ENCODE measurements at places on chromosomes 4 and X. TPM values are rescaled to one million over a fixed set of nuclear protein-coding genes. Genes with fewer than 3 reads are reported as not detected.

PDE6B gene
- 4.6 TPM for total RNA-seq

DNA sequence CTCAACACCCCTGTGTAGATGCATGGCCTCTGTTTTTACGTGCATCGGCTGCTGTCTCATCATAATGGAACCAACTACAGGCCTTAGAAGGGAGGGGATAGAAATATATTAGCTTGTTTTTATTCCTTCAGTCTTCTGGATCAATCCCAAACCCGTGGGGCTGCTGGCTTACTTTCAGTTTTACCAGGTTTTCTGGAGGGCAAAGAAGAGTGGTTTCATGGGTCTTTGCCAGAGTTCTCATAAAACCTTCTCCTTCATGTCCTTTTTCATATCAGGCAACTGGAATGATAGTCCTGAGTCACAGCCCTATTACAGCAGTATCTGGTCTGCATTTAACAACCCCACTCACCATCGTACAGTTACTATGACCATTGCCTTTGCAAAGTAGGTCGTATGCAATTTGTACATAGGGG lies 34.6 kb downstream of the PPP2R2C start:
- no peaks in the 10 kb centered on the region for H3K36me3 ChIP-seq
- H3K4me1 ChIP-seq: no peaks in the 10 kb centered on the region
- H3K27ac ChIP-seq: no peak overlapping the region
- no peak for DNase-seq
- H3K27me3 ChIP-seq: no peaks in the 10 kb centered on the region

- DNase-seq: no peak
- H3K27me3 ChIP-seq: no peaks in the 10 kb centered on the region
- H3K4me3 ChIP-seq: no peak overlapping the region
- H3K27ac ChIP-seq: no peak overlapping the region
Observed at GRCh38 chrX:16207634-16208033, 40.4 kb downstream of the MAGEB17 start.

- H3K36me3 ChIP-seq: no peaks in the 10 kb centered on the region
- no peak for DNase-seq
- no peak overlapping the region for H3K4me3 ChIP-seq
- no peaks in the 10 kb centered on the region for H3K4me1 ChIP-seq
- no peak overlapping the region for H3K27ac ChIP-seq
Observed at GRCh38 chr4:7189475-7190277, 2.7 kb upstream of the SORCS2 start.

DNA sequence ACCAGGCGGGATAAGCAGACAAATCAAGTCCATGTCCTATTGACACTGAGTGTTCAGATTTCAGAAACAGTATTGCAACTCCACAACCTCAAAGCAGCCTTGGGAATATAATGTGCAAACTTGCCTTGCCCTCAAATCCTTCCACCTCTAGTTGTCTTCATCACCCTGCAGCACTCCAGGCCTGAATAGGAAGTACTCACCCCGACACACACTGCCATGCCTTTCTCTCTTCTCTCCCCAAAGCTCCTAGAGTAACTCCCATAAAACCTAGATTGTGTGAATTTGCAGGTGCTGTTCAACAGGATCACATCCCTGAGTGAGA lies 19.6 kb downstream of the ACSL1 start:
- H3K36me3 ChIP-seq: peaks cover 13% of the 10 kb centered on the region
- H3K4me3 ChIP-seq: peak overlapping the region; percentile 30
- no peak for DNase-seq
- H3K27me3 ChIP-seq: no peaks in the 10 kb centered on the region
- H3K4me1 ChIP-seq: no peaks in the 10 kb centered on the region

GRCh38 chrX:39260965-39261364 lies 459.7 kb downstream of the MID1IP1 start:
- no peak for DNase-seq
- H3K36me3 ChIP-seq: no peaks in the 10 kb centered on the region
- no peak overlapping the region for H3K4me3 ChIP-seq
- H3K27me3 ChIP-seq: no peaks in the 10 kb centered on the region
- no peaks in the 10 kb centered on the region for H3K4me1 ChIP-seq
- H3K27ac ChIP-seq: no peak overlapping the region

- H3K4me1 ChIP-seq: peaks cover 36% of the 10 kb centered on the region
- no peaks in the 10 kb centered on the region for H3K36me3 ChIP-seq
- no peaks in the 10 kb centered on the region for H3K27me3 ChIP-seq
- no peak overlapping the region for H3K4me3 ChIP-seq
- no peak overlapping the region for H3K27ac ChIP-seq
Observed at GRCh38 chr4:148004228-148004857, 272.5 kb downstream of the ARHGAP10 start.

DNA sequence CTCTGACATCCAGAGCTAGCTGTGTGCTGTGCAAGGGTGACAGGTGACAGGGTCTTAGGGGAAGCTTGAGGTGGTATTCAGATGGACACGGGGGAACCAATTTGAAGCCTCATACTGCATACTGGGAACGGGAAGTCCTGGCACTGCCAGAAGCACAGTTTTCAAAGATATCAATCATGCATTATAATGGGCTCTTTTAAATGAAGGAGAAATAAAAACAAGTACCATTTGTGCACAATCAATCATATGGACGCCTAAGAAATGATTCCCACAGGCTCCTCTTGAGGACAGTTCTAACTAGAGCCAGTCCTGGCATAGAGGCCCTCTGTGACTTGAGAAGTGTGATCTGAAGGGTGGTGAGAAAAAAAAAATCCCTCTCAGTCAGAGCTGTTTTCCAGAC lies 50.9 kb downstream of the TSC22D3 start:
- DNase-seq: no peak
- H3K27ac ChIP-seq: no peak overlapping the region
- no peaks in the 10 kb centered on the region for H3K36me3 ChIP-seq
- H3K27me3 ChIP-seq: no peaks in the 10 kb centered on the region
- H3K4me3 ChIP-seq: no peak overlapping the region
- no peaks in the 10 kb centered on the region for H3K4me1 ChIP-seq

DNA sequence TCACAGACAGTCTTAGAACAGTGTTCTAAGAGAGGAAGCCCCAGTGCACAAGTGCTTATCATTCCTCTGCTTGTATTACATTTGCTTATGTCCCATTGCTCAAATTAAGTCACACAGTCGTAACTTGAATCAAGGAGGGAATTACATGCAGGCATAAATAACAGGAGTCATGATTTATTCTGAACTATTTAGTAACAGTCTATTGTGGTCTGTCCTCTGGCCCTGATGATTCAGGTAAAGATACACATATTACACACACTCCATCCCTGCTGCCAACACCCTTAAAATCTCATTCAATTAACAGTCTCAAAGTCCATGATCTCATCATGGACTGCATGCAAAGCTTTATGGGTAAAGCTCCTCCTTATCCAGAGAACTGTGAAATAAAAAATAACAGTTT lies 60.1 kb downstream of the GRIA2 start:
- H3K27ac ChIP-seq: no peak overlapping the region
- H3K4me1 ChIP-seq: no peaks in the 10 kb centered on the region
- no peaks in the 10 kb centered on the region for H3K27me3 ChIP-seq
- H3K4me3 ChIP-seq: no peak overlapping the region
